ENCODE measurements at places on chromosomes 6 and 20. TPM values are rescaled to one million over a fixed set of nuclear protein-coding genes. Genes with fewer than 3 reads are reported as not detected.

DNA sequence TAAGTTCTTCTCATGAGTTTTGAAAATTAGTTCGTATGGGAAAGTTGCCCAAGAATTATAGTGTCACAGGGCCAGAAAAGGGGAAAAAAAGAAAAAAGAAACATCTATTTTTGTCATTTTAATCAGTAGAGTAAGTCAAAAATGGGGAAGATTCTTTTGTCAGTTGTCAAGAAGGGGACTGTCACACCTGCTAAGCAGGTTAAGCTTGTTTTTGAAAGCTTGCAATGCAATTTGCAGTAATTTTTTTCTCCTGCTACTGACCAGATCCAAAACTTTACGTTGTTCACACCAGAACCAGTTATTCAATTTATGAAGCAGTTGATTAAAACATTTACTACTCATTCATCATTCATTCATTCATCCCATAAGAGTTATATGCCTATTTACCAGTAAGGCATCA lies 171.4 kb downstream of the SOX4 start:
- no peak for DNase-seq

- DNase-seq = no peak
Measured at GRCh38 chr6:15183979-15184378, 61.9 kb upstream of the JARID2 start.

DNA sequence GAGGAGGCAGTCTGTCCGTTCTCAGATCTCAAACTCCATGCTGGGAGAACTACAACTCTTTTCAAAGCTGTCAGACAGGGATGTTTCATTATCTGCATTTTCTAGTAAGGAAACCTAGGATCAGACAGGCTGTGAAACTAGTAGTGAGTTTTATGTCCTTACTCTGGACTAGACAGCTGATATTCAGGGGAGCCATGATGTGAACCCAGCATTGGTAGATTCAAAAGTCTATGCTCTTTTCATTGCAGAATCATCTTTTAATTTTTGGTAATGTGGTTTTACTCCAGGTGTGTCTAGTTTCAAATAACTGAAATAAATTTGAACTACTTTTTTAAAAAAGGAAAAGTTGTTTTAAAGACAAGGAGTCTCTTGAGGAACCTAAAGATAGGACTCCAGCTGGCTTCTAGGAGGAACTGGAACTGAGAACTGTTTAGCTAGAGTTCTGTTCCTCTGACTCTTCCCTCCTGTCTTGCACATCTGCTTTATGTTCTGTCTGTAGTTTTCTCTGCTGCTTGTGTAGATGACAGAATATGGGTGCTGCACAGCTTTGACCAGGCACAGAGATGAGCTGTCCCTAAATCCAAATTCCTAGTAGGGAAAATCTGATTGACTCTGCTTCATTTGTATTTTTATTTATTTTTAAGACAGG lies 27.8 kb upstream of the RNF144B start:
- no peak for DNase-seq

- DNase-seq = no peak
Measured at GRCh38 chr6:154765273-154765672, 32.1 kb downstream of the SCAF8 start.

DNA sequence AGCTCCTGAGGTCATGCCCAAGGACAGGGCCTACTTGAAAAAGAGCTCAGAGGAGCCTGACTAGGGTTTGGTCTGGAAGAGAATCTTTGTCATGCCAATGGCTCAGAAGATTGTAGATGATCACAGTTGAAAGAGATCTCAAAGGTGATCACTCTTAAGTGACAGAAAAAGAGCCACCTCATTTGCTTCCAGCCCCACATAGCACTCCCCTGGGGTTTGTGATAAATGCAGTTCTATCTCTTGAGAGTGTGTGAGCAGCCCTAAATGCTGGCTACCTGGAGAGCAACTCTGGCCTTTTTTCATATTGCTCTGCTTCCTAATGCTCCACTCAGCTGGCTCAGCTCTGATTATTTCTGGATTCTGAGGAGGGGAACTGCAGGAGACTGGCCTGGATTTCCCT lies 39.3 kb downstream of the KLHL32 start:
- DNase-seq = no peak

- no peak for DNase-seq
Measured at GRCh38 chr6:34383656-34384320, 8.7 kb downstream of the NUDT3 start.

VGLL2 gene
- not detected for total RNA-seq

Data from naive thymus-derived CD4-positive, alpha-beta T cell (primary cell).